H4 (cell line): ENCODE measurements at places on chromosomes 5 and 9. TPM values are rescaled to one million over a fixed set of nuclear protein-coding genes. Genes with fewer than 3 reads are reported as not detected.
A peak's percentile ranks its signal among the peaks of the same experiment; 100 is the strongest.

GABRA6 gene
- total RNA-seq: 0.14 TPM in 1 of 2 replicates, not detected in the other

KLHL3 gene
- 0.27 and 0.37 TPM in 2 replicates for total RNA-seq

ARSB gene
- total RNA-seq: 12.2 and 18.5 TPM in 2 replicates

WNT8A gene
- not detected in 2 replicates for total RNA-seq

SOX30 gene
- total RNA-seq: not detected in 2 replicates

CCNO gene
- total RNA-seq: 1.4 and 2.4 TPM in 2 replicates

GRCh38 chr9:87725900-87726709 lies at the start of gene CTSL:
TSS of gene CTSL (plus strand) at chr9:87726119. CDS start at chr9:87727604, 1,485 bp downstream.
- DNase-seq: peak; percentile 60

GRCh38 chr9:81530310-81530810 lies 159.0 kb downstream of the TLE1 start:
- DNase-seq: no peak

GRCh38 chr5:78805474-78806124 lies 157.0 kb upstream of the LHFPL2 start:
- DNase-seq: no peak

DNA sequence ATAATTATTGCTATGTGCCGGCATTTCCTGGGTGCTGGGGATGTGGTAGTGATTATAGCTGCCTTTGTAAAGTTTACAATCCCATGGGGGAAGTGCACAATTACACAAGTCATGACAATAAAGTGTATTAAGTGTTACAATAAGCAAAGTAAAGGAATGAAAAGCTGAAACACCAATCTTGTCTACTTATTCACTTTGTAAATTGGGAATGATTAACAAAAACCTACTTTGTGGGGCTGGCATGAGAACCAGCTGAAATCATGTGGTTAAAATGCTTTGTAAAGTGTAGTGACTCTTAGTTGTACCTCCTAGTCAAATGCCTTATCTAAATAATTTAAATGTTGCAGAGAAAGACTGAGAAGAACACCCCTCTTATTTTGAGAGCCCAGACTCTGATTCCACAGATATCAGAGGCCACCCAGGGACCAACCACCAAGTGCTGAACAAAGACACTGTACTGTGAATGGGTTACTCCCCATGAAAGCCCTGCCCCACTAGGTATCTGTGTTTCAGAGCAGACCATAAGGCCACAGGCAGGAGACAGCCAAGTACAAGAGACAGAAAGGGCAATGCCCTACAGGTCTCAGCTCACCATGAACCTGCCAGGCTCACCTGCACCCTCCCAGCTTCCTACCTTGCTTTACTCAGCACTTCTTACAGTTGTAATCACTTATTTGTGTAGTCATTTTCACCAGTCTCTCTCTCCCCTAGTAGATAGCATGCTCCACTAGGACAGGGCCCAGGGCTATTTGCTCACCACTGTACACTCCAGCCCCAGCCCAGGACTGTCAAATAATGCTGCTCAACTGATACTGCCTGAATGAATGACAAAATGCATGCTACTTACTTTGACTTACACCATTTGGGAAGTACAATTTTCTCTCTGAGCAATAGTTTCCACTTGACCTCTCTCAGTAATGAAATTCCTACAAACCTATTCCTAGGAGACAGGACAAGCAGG lies 101.6 kb upstream of the APC start:
- DNase-seq: no peak

DNA sequence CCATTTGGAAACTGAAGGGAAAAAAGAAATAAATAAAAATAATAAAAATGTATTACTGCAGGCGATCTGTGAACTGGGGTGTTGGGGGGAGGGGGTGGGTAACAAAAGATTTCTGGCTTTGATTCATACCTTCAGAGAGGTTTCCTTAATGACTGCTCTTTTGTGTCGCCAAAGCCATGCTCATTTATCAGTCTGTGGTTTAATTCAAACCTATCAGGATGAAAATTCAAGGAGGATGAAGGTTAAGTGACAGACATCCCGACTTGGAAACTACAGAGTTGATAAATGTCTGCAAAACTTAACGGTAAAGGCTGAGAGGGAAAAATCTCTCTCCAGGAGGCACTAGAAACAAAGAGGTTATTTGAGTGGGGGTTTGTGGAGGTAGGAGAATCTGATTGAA lies 278.2 kb downstream of the PSAT1 start:
- no peak for DNase-seq

DNA sequence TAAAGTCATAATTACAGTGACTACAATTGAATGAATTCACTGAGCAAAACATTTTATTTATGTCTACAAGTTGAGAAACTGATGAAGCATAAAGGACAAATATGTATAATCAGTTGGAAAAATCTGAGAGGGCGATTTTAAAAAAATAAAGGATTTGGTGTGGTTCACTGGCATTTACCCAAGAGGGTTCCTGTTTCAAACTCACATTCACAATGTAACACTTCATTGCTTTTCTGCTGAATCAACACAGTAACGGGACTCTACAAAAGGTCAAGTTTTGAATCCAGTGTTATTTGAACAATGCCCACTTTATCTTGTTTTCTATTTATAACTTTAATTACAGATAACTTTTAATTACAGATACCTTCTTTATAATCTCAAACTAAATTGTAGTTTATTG lies 138.6 kb downstream of the NUDT12 start:
- DNase-seq: no peak

DNA sequence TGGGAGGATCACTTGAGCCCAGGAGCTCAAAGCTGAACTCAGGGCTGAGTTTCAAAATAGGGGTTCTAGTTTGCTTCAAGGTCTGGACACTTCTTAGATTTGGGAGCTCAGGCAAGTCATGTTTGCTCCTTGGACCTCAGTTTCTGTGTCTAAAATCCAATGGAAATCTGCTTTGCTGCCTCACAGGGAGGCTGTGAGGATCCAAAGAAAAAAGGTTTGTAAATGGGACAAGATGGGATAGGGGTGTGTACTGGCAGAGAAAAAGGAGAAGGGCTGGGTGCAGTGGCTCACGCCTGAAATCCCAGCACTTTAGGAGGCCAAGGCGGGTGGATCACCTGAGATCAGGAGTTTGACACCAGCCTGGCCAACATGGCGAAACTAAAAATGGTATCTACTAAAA lies 39.6 kb upstream of the SH3PXD2B start:
- no peak for DNase-seq

DNA sequence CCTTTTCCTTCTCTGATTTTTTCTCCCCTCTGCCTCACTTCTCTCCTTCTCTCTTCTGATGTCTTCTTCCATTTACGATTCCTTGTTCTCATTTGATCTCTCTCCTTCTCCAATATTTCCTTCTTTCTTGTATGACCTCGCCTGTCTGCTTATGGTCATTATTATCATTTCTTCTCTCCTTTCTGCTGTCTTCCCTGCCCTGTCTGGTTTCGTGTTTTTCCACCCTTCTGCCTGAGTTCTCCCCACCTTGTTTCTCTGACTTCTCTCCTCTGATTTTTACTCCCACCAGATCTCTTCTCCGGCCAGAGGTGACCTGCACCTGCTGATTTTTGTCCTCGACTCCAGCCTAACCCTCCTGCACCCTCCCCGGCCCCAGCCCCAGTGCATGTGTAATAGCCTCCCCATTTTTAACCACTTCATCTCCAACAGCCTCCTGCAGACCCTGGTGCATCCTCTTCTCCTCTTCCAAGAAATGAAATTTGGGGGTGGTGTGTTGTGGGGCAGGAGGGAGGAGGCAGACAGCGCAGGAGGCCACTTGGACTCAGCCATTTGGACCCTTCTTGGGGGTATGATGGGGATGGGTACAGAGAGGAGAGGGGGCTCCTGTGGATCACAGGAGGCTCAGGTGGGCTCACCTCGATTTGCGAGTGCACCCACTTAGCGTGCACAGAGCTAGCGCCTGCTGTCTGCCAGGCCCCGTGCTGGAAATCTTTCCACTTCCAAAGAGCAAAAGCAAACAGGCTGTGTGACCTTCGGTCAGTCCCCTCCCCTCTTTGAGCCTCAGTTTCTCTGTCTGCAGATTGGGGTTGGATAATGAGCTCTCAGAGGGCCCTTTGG lies 32.5 kb downstream of the GSN start:
- no peak for DNase-seq

DNA sequence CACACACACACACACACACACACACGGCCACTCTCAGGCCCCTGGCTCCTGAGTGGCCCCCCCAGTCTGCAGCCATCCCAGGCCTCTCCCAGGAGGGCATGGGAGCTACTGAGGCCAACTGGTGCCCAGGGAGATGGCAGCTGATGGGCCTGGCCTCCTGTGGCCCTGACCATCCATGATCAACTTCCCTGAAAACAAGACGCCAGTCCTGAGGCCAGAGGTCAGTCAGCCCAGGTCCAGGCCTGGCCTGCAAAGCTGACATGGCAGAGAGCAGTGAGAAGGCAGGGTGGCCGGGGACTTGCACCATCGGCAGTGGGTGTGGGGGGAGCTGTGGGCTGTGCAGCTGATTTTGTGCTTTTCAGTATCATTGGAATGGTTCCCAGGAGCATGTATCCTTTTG lies 47.0 kb downstream of the SARDH start:
- DNase-seq: no peak

DNA sequence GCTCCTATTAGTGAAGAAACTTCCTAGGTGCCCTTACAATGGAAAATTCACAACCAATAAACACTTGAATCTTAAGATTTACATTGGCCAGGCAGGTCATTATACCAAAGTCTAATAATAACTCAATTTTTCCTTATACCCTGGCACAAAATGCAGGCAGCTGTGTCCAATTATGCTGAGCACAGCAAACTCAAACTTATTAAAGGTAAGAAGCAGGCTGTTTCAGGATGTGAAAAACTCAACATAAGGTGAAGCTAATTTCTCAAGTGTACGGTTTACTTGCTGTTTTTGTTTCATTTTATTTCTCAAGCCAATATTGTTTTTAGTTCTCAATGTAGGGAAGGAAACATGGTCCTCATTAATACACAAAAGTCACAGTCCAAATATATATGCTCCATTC lies 405.1 kb downstream of the KCTD16 start:
- no peak for DNase-seq

DNA sequence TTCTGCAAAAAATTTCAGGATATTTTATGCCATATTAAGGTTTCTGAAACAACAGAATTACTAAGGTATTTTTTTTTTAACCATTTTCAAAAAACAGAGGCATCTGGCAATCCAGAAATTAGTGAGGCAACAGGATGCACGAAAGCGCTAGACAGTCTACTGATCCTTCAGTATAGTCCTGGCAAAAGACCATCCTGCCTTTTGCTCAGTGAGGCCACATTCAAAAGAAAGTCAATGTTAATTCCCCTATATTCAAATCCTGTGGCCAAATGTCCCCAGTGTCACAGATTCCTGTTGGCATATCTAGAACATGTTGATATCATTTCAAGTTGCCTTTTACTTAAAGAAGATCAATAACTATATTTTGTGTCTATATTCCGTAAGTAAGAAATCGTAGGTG lies 13.1 kb upstream of the NFIB start:
- no peak for DNase-seq

- DNase-seq: peak; percentile 57
These were observed 2.5 kb downstream of the GPBP1 start for GRCh38 chr5:57176350-57176857.

GRCh38 chr5:180494510-180495181 lies 467 bp downstream of the CNOT6 start:
- DNase-seq: no peak

DNA sequence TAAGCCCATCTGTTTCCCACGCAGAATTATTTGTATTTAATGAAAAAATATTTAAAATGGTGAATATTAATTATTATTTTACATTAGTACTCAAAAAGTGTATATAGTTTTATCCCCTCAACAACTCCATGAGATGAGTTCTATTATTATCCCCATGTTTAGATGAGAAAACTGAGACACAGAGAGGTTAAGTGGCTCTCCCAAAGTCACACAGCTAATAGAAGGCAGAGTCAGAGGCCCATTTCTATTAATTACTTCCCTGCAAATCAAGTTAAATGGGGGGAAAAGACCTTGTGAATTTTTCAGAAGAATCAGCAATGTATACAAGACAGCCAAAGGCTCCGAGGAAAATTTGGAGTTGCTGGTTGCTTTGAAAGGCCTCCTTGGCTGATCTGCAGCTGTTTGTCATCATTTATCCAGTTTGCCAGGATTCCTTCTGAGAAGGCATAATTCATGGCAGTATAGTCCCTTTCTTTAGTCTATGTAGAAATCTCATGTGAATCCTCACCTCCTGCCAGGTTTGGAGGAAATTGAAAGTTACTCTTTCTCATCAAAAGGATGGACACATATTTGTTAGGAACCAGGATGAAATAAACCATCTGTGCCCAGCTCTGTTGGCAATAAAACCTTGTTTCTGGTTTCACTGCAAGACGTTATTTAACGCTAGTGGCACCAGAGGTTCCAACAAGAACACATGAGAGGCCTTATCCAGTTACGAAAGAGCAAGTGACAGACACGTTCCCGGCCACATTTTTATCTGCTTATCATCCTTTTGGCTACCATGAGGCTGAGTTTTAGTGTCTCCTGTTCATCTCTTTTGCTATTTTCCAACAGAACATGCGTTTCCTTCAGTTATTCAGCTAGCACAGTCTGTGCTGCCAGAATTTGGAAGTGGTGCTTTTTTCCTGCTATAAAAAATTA lies 621 bp downstream of the FYB1 start:
- no peak for DNase-seq

- no peak for DNase-seq
These were observed 31.0 kb downstream of the SNX18 start for GRCh38 chr5:54548565-54548964.

GRCh38 chr5:62083247-62083646 lies 222.8 kb upstream of the KIF2A start:
- no peak for DNase-seq

- peak; percentile 9 for DNase-seq
These were observed 153.4 kb upstream of the POU5F2 start for GRCh38 chr5:93894601-93895354.

GRCh38 chr5:65548281-65548680 lies 14.7 kb downstream of the CENPK start:
- DNase-seq: no peak

DNA sequence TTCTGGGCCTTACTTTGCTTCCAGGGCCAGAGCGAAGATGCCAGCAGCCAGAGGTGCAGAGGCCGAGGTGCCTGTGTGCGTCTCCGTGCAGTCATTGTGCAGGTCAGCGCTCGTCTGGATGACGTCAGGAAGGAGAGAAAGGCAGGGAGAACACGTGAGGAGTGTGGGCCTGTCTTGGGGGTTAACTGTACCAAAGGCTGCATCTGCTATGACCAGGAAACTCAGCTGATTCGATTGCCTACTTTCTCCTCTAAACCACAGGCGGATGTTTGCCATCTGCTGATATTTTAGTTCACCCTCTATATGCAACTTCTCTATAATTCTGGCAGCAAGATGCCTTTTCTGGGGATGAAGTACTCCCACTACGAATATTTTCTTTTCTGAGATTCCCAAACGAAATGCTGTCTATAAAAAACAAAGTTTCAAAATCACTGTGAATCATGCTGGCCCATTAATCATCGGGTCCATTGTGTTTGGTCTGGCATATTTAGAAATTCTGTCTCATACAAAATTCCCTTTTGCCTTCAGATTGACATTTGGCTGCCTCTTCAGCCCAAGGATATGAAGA lies 24.8 kb downstream of the PCSK1 start:
- no peak for DNase-seq

GRCh38 chr9:12716823-12717600 lies 23.8 kb downstream of the TYRP1 start:
- DNase-seq: no peak

DNA sequence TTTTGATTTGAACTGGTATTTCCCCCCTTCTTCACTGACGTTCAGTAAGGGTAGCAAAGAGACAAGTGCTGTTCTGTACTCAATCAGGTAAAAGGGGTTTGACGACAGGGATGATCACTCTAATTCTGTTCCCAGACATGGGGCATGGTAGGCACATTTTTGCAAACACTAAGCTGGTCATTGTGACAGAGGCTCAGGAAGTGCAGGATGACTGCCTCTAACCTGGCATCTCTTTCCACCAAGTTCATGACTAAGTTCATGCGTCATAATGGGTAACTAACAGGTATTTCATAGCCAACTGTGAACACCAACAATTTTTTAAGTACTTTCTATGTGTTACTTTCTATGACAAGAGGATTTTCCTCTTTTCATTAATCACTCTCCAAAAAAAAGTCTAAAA lies 166.5 kb downstream of the MAPKAP1 start:
- no peak for DNase-seq
